ENCODE measurements at places on chromosomes 1 and 21.

- no peak for DNase-seq
Observed at GRCh38 chr1:172430128-172430454, 9.6 kb downstream of the C1orf105 start.

DNA sequence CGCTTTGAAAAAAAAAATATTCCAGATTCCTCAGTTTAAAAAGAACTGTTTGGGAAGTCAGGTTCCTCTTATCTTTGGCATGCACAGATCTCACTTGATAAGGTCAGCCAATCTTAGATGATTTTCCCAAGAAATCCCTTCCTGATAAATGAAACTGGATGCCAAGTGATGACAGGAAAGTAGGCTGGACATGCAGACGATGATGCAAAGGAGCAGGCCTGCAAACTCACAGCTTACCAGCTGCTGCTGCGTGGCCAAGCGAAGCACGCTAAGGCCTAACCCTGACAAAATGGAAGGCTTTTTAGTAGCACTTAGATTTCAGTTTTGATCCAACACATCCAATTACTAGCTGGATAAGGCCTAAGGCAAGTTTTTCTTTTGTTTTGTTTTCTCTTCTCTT is 10.1 kb downstream of the TADA1 start:
- DNase-seq = no peak

- peak; percentile 16 for DNase-seq
Observed at GRCh38 chr1:202158810-202159533, 1.4 kb downstream of the PTPN7 start.

DNA sequence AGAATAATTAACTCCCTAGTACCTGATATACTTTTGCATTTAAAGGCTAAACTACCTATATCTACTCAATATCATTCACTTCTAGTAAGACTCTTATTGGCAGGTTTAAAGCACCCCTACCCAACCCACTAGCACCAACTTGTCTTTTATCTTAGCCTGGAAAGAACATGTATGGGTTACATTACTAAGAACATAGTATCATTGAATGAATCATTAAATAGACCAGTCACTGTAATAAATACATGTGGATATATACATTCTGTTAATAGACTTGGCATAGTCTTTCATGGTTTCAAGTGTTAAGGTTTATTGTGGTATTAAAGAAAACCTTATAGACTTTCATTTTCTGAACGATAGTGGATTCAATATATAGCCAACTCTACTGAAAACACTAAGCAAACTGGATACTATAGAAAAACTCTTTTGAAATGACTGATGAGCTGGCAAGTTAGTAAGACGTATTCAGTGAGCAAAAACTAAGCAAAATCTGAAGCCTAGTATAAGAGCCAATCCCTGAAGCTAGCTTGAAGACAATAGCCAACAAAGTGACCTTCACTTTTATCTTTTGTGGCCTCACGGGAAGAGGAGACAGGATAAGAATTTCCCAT is 10.3 kb downstream of the HIVEP3 start:
- DNase-seq = no peak

- DNase-seq = no peak
Observed at GRCh38 chr1:16183179-16183578, 27.3 kb upstream of the EPHA2 start.

GRCh38 chr1:76198452-76198851 is 123.9 kb downstream of the ST6GALNAC3 start:
- DNase-seq = no peak
